Effector memory CD4-positive, alpha-beta T cell (primary cell): ENCODE measurements at places on chromosomes 2 and 18.

DNA sequence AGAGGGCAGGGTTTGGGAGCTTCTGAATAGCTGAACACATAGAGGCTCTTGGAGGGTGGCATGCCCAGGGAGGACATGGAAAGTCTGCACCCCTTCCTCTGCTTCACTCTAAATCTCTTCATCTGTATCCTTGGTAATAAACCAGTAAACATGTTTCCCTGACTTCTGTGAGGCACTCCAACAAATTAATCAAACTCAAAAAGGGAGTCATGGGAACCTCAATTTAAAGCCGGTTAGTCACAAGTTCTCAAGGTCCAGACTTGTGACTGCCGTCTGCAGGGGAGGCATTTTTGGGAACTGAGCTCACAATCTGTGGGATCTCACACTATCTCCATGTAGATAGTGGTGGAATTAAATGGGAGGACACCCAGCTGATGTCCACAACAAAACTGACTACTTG lies 33.1 kb upstream of the STON1 start:
- DNase-seq = no peak

DNA sequence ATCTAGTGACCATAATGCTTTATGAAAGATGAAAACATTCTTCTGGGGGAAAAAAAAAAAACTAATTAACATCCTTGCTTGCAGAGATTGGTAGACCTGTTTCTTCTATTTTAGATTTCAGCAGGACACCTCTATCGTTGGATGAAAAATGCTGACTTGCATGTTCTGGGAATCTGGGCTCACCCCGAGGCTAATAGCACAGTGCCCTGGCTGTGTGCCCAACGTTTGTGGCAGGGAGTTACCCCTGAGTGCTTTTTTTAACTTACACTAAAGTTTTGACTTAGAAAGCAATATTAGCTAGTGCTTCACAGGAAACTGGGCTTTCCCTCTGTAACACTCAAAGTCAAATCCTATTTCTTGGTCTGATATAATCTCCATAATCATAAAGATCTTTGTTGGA lies 233.2 kb downstream of the SLC8A1 start:
- DNase-seq = no peak

- no peak for DNase-seq
These were observed 235.3 kb downstream of the LRATD1 start for GRCh38 chr2:14867853-14868252.

- no peak for DNase-seq
These were observed 77.5 kb downstream of the CDCA7 start for GRCh38 chr2:173432049-173432754.

- DNase-seq = no peak
These were observed 1.8 kb upstream of the ID2 start for GRCh38 chr2:8679827-8680731.

DNA sequence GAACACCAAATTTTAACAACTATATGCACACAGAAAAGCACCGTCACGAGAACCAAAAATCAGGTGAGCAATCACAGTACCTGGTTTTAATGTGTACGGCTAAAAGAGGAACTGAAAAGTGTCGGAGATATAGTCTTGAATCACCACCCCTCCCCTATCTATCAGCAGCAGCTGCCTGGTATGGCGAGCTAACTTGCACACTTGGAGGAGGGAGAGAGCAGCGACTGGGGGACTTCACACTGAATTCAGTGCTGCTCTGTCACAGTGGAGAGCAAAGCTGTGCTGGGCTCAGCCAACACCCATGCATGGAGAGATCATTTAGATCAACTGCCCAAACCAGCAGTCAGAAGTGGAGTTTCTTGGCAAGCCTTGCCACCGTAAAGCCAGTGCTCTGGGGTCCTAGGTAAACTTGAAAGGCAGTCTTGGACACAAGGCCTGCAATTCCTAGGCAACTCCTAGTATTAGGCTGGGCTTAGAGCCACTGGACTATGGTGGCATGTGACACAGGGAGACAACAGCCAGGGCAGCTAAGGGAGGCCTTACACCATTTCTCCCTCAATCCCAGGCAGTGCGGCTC lies 89.2 kb upstream of the CD226 start:
- no peak for DNase-seq

DNA sequence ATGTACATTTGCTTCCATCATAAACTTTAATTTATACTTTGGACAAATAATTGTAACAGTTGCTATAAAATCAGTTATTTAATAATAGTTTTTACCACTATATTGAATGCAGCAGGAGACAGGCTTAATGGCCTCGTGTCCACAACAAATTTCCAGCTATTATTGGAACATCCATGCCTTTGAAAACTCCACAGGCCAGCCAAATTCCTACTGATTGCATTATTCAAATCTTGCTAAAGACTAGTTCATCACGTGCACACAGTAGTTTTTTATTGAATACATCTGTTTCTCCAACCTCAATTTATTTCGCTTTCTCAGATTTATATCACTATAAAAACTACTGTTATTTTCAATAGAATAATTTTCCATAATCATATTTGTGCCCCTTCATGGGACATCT lies 18.4 kb upstream of the PTPRM start:
- DNase-seq = no peak

- DNase-seq = no peak
These were observed 18.2 kb downstream of the MEP1B start for GRCh38 chr18:32208023-32208422.

- peak; percentile 39 for DNase-seq
These were observed 19.6 kb upstream of the CXCR1 start for GRCh38 chr2:218186355-218186766.

DNA sequence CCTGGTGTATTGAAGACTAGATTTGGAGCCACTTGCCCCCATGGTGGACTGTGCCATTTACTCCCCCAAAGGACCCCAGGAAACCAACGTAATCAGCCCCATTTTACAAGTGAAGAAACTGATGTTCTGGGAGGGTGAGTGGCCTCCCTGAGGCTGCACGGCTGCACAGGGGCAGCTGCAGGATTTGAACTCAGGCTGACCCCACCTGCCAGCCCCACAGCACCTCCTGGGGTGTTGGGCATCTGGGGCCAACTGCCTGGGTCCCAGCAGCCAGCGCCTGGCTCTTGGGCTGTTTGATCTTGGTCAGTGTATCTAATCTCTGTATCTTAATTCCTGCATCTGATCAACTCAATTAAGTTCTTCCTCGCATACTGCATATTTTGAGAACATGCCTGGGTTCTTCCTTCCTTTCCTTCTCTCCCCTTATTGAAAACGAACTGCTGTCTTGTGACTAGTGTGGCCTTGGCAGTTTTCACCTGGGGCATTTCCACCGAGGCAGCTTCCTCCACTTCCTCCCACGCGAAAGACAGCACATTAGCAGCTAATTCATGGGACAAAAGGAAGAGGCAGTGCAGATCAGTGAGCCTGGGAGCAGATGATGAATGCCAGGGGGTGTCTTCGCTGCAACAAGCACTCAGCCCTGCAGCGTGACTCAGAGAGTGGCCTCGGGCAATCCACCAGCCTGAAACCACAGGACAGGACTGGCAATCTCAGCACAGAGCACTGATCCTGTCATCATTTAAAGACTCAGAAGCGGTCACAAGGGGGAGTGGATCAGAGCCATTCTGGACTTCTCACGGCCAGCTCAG lies 184.1 kb upstream of the RAB12 start:
- no peak for DNase-seq

GRCh38 chr2:237967463-237967951 lies 693 bp downstream of the UBE2F start:
- DNase-seq = no peak

GRCh38 chr2:74860521-74860920 lies 26.6 kb downstream of the HK2 start:
- DNase-seq = no peak

- DNase-seq = no peak
These were observed 168.1 kb downstream of the TMEM163 start for GRCh38 chr2:134550566-134551164.

DNA sequence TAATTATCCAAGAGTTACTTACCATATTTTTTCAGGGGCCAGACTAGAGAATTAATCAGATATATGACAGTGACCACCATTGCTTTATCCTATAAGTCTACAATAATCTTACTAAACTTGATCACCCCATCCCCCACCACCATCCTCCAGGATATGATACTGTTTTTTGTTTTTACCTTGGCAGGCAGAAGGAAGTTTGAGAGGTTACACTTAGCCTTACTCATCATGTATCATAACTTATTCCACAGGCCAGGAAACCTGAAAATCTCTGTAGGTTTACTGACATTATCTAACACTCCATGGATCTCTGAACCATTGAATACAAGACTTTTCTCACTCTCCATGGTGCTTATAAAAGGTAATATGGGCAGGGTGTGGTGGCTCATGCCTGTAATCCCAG lies 602.7 kb downstream of the KCNJ3 start:
- DNase-seq = no peak

DNA sequence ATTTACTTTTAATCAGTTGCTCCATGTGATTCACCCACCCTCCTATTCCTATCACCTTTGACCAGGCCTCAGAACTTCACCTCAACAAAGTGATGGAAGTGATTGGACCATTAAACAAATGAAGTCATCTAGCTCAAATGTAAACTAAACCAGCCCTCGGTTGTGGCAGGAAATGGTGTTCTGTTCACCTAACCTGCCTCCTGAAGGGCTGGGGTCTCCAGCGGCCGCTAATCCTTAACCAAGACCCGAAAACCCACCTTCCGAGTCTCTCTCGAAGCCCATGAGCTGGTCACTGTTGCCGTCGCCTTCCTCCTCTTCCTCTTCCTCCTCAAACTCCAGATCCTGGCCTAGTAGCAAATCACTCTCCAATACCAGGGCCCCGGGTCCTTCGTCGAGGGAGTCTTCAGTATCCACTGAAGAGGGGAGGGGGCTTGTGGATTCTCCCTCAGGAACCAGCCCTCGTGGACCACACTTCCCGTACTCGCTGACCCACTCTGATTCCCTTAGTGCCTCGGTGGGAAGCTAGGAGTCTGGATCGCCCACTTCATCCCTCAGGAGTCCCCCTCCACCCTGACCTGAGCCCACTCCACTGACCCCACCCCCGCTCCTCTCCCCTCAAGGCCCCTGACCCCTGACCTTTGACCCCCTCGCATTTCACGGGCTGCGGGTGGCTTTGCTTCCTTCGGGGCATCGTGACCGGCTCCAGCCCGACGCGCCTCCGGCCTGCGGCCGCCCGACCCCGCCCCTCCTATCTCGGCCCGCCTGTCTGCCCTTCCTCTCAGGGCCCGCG lies 503 bp downstream of the ZNF513 start:
- DNase-seq = peak; percentile 43

- no peak for DNase-seq
These were observed 76.1 kb upstream of the ETAA1 start for GRCh38 chr2:67320861-67321587.

DNA sequence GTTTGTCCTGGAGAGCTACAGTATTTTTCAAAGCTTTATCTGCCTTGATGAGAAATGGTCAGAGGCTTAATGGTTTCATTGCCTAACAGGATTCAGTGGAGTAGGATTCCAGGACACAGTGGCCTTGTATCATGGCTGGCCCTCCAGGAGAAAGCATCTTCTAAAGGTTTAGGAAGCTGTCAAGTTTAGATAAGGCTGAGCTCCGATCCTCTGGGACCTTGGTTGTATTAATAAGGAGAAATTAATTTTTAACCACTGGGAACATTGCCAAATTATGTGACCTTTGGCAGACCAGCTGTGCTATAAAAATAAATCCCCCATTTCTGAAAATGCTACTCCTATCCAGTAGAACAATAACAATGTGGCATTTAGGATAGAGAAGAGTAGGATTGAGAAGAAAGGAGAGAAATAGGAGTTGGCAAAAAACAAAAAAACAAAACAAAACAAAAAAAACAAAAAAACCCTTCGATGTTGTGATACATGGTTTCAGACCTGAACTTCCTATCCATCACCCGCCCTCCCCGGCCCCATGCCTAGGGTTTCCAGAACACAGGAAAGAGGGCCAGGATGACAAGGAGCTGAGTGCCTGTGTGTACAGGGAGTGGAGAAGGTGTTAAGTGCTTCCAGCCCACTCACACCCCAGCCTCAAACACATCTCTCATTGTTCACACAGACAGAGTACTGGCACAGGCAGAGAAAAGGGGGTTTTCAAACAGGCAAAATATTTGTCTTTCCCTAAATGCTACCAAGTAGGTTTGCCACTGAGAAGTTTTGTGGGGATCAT lies 6.3 kb downstream of the NRP2 start:
- no peak for DNase-seq

- no peak for DNase-seq
These were observed 80.0 kb upstream of the FAM136A start for GRCh38 chr2:70381821-70382220.

- DNase-seq = no peak
These were observed 129.8 kb downstream of the MYO3B start for GRCh38 chr2:170307555-170308351.

GRCh38 chr2:12577567-12578253 lies 139.0 kb upstream of the TRIB2 start:
- DNase-seq = no peak

GRCh38 chr2:49028101-49028500 lies 126.2 kb downstream of the FSHR start:
- no peak for DNase-seq

DNA sequence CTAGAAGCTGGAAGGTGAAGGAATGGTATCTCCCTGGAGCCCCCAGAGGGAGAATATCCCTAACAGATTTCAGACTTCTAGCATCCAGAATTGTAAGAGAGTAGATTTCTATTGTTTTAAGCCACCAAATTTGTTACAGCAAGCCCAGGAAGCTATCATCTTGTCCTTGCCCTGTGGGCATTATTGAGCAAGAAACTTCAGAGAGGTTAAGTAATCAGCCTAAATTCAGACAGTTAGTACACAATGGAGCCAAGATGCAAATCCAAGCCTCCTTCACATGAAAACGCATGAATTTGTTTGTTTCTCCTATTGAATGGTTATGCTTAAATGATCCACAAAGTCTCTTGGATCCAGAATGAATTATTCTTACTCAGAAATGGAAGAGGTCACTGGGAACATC lies 55.2 kb upstream of the TRIB2 start:
- no peak for DNase-seq

DNA sequence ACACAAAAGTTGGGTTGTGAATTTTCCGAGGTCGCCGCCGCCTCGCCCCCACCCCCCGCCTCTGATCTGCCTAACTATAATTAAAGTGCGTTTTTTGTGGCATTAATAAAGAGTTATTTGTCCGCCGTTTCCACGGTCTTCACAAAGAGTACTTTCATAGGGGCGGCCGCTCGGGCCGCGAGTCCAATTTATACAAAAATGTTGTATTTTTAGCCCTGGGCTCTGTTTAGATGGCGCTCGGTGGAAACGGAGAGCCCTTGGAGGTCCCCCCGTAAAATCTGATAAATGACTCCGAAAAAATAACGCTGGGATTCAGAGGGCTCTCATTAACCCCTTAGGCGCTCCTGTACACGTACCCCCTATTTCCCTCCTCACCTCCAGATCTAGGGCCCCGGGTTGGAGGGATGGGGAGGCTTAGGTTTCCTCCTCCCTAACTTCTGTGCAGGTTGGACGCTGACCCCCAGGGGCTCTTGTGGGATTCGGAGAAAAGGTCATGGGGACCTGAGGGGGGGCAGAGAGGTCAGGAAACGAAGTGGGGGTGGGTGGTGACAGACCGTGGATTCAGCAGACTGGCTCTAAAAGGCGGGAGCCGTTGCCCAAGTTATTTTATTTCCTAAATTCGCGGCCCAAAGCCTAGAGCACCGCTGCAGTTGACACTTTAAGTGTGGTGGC lies 1.9 kb downstream of the CYP26B1 start:
- DNase-seq = no peak
